ENCODE measurements at places on chromosomes 1 and 21.

DNA sequence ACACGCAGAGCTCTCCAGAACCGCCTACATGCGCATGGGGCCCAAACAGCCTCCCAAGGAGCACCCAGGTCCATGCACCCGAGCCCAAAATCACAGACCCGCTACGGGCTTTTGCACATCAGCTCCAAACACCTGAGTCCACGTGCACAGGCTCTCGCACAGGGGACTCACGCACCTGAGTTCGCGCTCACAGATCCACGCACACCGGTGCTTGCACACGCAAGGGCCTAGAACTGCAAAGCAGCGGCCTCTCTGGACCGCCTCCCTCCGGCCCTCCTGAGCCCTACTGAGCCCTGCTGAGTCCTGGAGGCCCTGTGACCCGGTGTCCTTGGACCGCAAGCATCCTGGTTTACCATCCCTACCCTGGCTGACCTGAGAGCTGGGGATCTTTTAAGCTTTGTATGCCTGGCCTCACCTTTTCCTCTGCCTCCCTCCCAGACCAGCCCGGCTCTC is 8.3 kb downstream of the OLIG2 start:
- DNase-seq = no peak

GRCh38 chr1:5992814-5993555 is 760 bp upstream of the NPHP4 start:
- DNase-seq = no peak

GRCh38 chr1:99702221-99702620 is 56.3 kb downstream of the PALMD start:
- DNase-seq = no peak

GRCh38 chr1:93692983-93693591 is 11.4 kb upstream of the BCAR3 start:
- DNase-seq = peak; percentile 71

DNA sequence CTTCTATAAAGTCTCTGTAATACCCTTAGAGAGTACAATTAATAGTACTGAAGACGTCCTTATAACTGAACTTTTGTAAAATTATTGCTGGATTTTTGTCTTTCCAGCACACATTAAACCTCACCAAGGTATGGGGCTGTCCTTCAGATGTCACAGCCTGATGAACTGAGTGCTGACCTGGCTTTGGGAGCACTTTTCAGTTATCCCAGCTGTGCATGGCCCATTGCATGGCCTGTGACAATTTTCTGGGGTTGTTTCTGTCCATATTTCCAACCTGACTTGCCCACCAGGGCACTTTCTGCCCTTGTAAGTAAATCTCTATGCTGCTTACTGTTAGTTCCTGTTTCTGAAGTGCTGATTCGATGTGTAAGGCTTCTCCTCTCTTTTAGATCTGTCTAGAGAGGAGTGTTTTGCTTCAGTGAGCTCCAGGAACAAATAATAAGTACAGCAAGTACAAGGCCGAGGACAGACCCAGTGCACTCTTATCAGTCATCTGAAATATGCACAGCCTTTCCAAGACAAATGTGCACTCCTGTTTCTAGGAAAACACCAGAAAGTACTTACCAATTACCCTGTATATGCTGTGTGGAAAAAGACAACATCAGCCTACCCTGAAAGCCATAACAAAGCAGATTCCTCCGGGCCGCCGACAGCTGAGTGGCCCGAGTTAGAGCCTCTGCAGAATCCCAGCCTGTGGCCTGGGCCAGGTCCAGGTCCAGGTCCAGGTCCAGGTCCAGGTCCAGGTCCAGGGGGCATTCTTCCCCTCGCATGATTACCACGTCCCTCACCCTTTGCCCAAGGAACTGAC is 121.7 kb downstream of the DHRS3 start:
- DNase-seq = no peak

GRCh38 chr1:56901716-56902115 is 47.1 kb downstream of the C8A start:
- DNase-seq = peak; percentile 54

DNA sequence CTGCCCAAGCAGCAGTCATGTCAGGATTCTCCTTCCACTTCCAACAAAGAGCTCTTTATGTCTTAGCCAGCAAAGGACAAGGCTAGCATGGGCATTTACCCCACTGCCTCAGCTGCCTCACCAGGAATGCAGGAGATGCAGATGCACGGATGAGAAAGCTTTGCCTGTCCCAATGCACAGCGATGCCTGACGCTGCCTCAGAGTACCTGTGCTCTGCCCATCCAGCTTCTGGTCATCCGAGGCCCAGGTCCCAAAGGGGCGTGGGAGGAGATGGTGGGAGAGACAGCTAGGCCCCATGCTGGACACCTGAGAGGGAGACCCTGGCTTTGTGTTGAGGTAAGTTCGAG is 59.0 kb downstream of the IRF2BP2 start:
- no peak for DNase-seq

DNA sequence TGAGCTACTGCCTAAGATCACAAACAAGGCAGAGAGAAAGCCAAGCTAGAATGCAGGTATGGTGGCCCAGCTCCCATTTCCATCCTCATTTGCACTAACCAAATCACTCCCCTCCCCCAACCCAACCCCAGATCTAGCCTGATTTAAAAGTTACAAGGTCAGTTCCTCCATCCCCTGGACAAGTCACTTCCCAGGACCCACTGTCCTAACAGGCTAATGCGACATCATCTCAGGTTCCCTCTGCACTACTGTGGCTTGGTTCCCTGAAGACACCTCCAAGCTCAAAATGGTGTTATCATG is 2.4 kb downstream of the F11R start:
- DNase-seq = no peak

DNA sequence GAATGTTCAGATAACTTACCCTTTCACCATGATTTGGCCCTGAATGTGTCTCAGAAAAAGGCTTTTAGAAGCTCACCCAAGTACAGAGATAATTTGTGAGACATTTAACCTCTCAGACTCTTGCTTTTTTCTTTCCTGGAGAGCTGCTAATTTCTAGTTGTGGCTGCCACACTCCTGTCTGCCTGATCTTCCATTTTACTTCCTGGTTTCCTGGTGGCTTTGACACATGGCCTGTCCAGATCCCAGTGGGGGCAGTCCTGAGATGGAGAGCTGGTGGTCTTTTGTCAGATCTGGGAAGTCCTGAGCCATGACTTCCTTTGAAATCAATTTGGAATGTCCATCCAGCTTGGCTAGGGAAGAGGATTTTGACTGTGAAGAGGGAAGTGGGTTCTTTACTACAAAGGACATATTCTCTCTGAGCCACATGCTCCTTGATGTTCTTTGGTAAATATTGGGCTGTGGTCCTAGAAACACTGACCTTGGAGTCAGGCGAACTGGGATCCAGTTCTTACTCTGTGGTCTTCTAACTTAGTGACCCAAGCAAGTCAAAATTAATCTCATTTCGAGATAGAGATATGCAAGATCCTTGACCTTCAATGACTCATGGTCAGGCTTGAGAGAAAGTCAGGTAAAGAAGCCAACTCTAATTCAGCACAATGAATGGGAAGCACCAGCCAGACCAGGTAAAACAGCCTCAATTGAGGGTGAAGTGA is 78.0 kb upstream of the HSD17B7 start:
- DNase-seq = no peak

GRCh38 chr1:245751726-245752470 is 597.1 kb downstream of the KIF26B start:
- DNase-seq = no peak

DNA sequence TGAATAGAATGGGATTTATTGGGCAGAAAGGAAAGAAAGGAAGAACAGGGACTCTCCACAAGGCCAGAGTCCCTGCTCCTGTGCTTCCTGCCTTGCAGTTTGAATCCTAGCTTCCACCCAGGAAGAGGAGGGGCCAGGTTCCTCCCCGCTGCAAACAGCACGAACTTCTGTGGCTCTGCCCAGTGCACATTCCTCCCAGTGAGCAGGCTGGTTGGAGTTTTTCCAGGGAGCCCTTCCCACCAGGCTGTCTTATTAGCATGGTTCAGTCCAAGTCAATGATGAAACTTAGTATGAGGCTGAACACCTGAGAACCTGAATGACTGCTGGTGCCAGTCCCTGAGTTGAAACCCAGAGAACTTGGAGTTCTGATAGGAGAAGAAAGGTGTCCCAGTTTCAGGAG is 247.2 kb downstream of the DUSP10 start:
- DNase-seq = peak; percentile 20

GRCh38 chr21:46062471-46063211 is 35.3 kb upstream of the COL6A2 start:
- DNase-seq = no peak

GRCh38 chr1:201503397-201504176 is 3.3 kb downstream of the CSRP1 start:
- peak; percentile 85 for DNase-seq

GRCh38 chr1:788835-789234 is 102.4 kb upstream of the OR4F16 start:
- no peak for DNase-seq

DNA sequence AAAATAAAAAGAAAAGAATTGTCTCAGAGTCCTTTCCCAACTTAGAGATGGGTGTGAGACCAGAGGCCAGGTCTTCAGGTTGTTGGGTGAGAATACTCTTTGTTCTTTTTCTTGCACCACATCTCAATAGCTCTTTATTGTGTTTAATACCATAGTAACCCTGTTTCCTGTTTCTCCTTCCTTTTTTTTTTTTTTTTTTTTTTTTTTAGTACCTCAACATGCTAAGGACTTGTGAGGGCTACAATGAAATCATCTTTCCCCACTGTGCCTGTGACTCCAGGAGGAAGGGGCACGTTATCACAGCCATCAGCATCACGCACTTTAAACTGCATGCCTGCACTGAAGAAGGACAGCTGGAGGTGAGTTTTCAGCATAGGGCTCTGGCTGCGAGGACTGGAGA is 24.4 kb downstream of the CELF3 start:
- no peak for DNase-seq

DNA sequence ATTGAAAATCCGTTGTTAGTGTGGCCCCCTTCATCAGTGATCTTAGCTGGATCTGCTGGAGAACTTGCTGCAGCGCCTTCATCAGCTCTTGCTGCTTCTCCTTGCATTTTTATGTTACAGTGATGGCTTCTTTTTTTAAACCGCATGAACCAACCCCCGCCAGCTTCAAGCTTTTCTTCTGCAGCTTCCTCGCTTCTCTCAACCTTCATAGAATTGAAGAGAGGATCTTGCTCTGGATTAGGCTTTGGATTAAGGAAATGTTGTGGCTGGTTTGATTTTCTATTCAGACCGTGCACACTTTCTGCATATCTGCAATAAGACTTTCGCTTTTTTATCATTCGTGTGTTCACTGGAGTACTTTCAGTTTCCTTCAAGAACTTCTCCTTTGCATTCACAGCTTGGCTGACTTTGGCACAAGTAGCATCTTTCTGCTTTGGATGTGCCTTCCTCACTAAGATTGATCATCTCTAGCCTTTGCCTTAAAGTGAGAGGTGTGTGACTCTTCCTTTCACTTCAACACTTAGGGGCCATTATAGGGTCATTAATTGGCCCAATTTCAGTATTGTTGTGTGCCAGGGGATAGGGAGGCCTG is 13.1 kb downstream of the RNF187 start:
- no peak for DNase-seq

- no peak for DNase-seq
Measured at GRCh38 chr1:212242288-212242984, 42.8 kb upstream of the PPP2R5A start.

GRCh38 chr1:244365809-244366208 is 85.9 kb downstream of the ADSS2 start:
- no peak for DNase-seq

DNA sequence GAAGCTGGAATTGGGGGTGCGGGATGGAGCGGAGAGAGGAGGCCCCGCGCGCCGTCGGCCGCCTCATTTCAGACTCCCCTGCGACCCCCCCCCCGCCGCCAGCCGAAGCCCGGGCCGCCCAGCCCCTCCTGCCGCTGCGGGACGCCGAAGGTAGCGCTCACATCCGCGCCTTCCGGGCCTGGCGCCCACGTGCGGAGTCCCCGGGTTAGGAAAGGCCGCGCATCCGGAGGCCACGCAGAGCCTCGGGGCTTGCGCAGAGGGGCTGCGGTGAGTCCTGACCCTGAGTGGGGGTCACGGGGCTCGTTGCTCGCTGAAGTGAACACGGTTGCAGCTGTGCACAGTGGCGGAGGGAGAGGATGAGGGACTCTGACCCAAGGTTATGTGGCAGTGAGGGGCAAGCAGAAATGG is 552 bp upstream of the ZNF496 start:
- DNase-seq = no peak
